ENCODE measurements at places on chromosomes 12 and 14.

GRCh38 chr14:41498959-41499358 is 107.7 kb upstream of the LRFN5 start:
- no peak for DNase-seq

GRCh38 chr12:3003357-3003992 is 44.3 kb downstream of the TEAD4 start:
- DNase-seq = no peak

DNA sequence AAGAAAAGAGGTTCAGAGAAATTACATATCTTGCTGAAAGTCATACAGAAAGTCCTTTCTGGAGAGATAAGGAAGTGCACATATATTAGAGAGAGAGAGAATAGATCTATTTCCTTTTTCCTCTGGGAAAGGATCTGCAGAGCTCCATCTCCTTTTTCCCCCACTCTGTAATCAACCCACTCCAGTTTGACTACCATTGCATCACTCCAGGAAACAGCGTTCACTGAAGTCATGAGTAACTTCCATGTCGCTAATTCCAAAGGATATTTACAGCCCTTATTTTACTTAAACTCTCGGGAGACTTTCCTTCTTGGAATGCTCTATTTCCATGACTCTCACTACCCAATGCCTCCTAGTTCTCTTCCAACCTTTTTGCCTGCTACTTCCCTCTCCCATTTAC is 72.5 kb upstream of the PARP11 start:
- no peak for DNase-seq

GRCh38 chr12:12676605-12677004 is 19.4 kb downstream of the GPR19 start:
- no peak for DNase-seq

GRCh38 chr14:53596853-53597525 is 359.6 kb downstream of the BMP4 start:
- no peak for DNase-seq
